ENCODE measurements at places on chromosomes 5 and 9.

DNA sequence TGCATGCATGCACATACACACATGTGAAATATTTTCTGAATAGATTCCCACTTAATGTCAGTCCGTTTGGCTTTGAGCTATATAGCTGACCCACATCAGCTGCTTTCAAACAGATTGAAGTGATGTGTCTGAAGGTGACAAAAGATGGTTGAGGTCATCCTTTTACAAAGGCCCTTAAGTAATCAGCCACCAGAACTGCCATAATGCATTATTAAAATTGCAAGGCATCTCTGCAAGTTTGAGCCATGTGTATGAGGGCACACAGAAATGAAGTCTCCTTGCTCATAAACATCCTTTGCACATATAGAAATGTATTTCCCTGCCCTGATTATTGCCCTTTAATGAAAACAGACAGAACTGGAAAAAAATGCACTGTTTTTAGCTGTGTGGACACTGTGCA lies 1043.0 kb upstream of the C9orf72 start:
- DNase-seq = no peak

- no peak for DNase-seq
These were observed 304.0 kb upstream of the KLF4 start for GRCh38 chr9:107793541-107793940.

GRCh38 chr5:181164076-181164952 lies 16.9 kb downstream of the OR2V2 start:
- DNase-seq = no peak

DNA sequence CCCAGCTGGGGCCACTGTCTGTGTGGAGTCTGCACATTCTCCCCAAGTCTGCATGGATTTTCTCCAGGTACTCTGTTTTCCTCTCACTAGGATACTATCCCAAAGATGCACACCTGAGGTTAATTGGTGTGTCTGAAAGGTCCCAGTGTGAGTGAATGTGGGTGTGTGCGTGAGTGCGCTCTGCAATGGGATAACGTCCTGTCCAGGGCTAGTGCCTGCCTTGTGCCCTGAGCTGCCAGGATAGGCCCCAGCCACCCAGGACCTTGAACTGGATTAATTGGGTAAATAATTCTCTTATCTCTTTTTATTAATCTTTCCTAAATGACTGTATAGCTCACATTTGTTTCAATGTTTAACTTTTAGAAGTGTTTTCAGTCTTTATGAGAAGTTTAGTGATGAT lies 11.5 kb upstream of the PANK3 start:
- DNase-seq = no peak

- no peak for DNase-seq
These were observed 1.5 kb downstream of the PAEP start for GRCh38 chr9:135563039-135563476.

- no peak for DNase-seq
These were observed 17.9 kb downstream of the SLC25A25 start for GRCh38 chr9:128085943-128086342.

- DNase-seq = no peak
These were observed 191.0 kb downstream of the TARS1 start for GRCh38 chr5:33631786-33632185.

DNA sequence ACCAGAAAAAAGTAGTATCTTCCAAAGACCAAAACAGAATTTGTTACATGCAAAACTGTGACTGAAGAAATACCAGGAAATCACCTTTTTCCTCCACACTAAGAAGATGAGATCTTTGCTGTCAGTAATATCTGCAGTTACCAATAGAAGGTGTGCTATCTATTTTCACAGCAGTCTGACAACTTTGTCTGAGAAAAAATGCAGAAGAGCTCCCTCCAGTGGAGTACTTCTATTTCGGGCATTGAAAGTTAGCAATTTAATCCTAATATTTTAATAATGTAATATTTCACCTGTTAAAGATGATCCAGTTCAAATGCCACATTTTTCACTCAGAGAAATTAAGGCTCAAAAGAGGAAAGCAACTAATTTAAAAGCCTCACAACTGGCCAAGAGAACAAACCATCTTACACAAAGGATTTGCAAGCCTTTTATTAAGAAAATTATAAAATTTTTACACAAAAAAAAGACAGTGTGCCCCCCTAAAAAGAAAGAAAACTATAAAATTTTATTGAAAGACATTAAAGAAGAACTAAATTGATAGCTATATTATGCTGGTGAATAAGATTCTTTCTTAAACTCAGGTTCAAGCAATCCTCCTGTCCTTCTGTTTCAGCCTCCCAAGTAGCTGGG lies 50.6 kb downstream of the DEPDC1B start:
- no peak for DNase-seq

GRCh38 chr9:109728686-109729300 lies 51.2 kb upstream of the PALM2AKAP2 start:
- no peak for DNase-seq

- no peak for DNase-seq
These were observed 674.4 kb downstream of the PTPRD start for GRCh38 chr9:9938432-9938831.

DNA sequence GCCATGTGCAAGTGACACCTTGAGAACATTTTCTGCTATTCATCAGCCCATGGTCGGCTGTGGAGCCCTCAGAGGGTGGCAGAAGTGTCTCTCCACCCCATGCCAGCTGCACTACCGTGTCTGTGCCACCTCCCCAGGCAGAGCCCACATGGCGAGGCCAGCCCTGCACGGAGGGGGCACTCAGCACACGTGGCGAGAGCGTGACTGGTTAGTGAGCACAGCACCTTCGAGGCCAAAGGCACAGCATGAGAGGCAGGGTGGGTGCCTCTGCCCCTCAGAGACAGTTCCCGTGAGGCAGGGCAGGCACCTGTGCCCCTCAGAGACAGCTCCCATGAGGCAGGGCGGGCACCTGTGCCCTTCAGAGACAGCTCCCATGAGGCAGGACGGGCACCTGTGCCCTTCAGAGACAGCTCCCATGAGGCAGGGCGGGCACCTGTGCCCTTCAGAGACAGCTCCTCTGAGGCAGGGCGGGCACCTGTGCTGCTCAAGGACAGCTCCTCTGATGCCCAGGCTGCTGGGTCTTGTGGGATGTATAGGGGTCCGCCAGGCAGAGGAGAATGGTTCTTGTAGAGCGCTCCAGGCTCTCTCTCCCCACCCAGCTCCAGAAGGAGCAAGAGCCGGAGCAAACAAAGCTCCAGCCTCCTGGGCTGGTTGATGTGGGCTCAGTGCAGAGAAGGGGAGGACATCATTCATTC lies 179.8 kb upstream of the PPP1R26 start:
- no peak for DNase-seq

DNA sequence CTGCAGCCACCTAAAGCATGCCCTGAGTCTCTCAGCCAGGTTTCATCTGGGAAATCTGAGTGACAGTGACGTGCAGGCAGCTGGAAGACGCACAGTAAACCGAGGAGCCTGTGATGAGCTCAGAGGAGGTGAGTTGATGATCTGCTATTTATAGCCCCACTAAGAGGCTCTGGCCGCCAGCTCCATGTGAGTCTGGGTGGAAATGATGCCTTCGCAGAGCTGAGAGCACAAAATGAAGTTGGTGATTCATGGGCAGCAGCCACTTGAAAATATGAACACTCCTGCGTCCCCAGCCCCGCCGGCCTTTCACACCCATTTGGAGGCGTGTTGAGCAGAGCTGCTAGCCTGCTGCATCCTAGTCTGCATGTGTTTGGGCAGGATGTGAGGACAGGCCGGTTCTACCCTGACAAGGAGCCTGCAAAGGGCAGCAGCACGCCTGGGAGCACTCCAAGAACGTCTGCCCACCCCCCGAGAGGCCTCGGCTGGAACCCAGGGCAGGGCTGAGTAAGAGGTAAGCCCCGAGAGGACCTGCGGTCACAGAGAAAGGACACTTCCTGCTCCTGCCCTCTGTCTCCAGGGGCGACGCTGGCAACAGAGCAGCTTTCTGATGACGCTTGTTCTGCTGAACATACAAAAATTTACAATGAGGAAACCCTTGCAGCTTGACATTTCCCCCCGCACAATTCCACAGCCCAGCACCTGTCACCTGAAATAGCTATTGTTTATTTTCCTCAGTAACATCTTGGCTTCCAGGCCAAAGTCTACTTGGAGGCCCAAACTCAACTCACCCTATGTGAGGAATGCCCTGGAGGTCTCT lies 25.1 kb upstream of the CDKN2AIPNL start:
- DNase-seq = no peak

DNA sequence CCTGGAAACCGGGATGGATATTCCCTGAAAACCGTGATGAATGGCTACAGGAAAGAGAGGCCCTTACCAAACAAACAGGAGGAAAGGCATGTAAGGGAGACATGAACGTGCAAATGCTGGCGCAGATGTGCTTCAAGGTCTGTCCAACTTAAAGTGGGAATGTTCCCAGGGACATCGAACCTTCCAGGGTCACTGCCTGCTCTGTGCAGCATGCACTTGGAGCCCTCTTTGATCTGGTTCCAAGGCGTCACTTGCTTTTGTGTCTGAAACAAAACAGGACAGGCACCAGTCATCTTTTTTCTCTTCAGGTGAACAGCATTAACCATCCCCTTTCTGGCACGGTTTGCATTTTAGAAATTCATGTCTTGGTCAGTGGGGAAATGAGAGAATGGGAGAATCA lies 479.4 kb downstream of the RASEF start:
- no peak for DNase-seq

DNA sequence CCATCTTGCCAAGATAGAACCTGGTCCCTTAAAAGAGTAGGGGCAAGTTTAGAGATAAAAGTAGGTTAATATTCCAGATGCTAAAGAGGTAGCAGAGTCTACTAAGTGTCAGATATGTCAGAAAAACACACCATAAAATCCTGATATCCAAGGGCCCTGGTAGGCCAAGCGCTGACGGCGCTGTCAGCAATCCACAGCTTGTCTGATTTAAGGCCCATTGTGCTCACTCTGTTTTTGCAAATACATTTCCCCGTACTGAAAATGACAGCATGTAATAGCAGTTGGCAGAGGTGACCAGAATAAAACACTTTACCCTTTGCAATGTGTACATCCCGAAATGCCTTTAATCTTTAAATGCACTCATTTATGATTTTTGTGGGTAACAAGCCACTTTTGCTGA lies 9.9 kb upstream of the NUDT12 start:
- DNase-seq = no peak

DNA sequence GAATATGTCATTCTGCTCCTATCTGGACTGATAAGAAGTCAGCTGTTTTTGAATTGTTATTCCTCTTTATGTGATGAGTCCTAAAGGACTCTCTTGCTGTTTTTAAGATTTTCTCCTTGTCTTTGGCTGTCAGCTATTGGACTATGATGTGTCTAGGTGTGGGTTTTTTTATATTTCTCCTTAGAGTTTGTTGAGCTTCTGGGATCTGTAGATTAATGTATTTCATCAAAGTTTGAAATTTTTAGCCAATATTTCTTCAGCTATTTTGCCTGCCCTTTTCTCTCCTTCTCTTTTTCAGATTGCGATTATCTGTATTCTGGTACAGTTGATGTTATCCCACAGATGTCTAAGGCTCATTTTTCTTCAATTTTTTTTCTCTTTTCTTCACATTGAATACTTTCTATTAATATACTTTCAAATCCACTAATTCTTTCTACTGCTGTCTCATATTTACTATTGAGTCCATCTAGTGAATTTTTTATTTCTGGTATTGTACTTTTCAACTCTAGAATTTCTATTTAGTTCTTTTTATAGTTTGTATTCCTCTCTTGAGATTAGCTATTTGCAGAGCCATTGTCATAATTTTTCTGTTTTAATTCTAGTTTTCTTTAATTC lies 31.1 kb downstream of the RPS23 start:
- DNase-seq = no peak

GRCh38 chr9:16052146-16052545 lies 499.3 kb downstream of the CCDC171 start:
- no peak for DNase-seq

GRCh38 chr5:132768485-132768868 lies 8.6 kb downstream of the SEPTIN8 start:
- DNase-seq = no peak

- no peak for DNase-seq
These were observed 470 bp downstream of the HBEGF start for GRCh38 chr5:140345919-140346347.

GRCh38 chr5:37850226-37850865 lies 10.5 kb upstream of the GDNF start:
- no peak for DNase-seq

- no peak for DNase-seq
These were observed 617.6 kb downstream of the IRX1 start for GRCh38 chr5:4212981-4213819.
